ENCODE measurements at places on chromosomes 13 and 19. TPM values are rescaled to one million over a fixed set of nuclear protein-coding genes. Genes with fewer than 3 reads are reported as not detected.

Gene NFIX
- 36.8 TPM for total RNA-seq

Gene BORCS8
- total RNA-seq, result 17.5 TPM

Gene LSM4
- total RNA-seq, result 78.1 TPM

Gene RGCC
- 3.1 TPM for total RNA-seq

Gene ZNF667
- 3.6 TPM for total RNA-seq

Gene ZNF562
- total RNA-seq, result 23.4 TPM

Gene GSX1
- total RNA-seq, result not detected

Gene SLC15A1
- total RNA-seq, result not detected

Gene DCLK1
- total RNA-seq, result 1.8 TPM

Measured in smooth muscle cell of bladder (primary cell).